ENCODE measurements at places on chromosomes 3 and 15. TPM values are rescaled to one million over a fixed set of nuclear protein-coding genes. Genes with fewer than 3 reads are reported as not detected.

GRCh38 chr3:42661593-42662022, 8.1 kb downstream of the ZBTB47 start:
- no peak overlapping the region for H3K4me3 ChIP-seq
- H3K4me1 ChIP-seq: no peaks in the 10 kb centered on the region
- H3K27me3 ChIP-seq: no peaks in the 10 kb centered on the region
- DNase-seq: no peak
- H3K36me3 ChIP-seq: peaks cover 3% of the 10 kb centered on the region

- no peaks in the 10 kb centered on the region for H3K27me3 ChIP-seq
- no peak overlapping the region for H3K27ac ChIP-seq
- no peak for DNase-seq
- H3K36me3 ChIP-seq: no peaks in the 10 kb centered on the region
- no peaks in the 10 kb centered on the region for H3K4me1 ChIP-seq
Observed at GRCh38 chr3:39292961-39293360, 13.1 kb upstream of the CX3CR1 start.

- H3K27me3 ChIP-seq: no peaks in the 10 kb centered on the region
- H3K36me3 ChIP-seq: no peaks in the 10 kb centered on the region
- no peak for DNase-seq
- H3K27ac ChIP-seq: no peak overlapping the region
Observed at GRCh38 chr3:8210882-8211341, 290.7 kb upstream of the LMCD1 start.

- H3K36me3 ChIP-seq: no peaks in the 10 kb centered on the region
- no peak overlapping the region for H3K27ac ChIP-seq
- H3K4me3 ChIP-seq: no peak overlapping the region
- H3K4me1 ChIP-seq: no peaks in the 10 kb centered on the region
- H3K27me3 ChIP-seq: no peaks in the 10 kb centered on the region
- no peak for DNase-seq
Observed at GRCh38 chr3:79255702-79256101, 512.1 kb downstream of the ROBO1 start.

DNA sequence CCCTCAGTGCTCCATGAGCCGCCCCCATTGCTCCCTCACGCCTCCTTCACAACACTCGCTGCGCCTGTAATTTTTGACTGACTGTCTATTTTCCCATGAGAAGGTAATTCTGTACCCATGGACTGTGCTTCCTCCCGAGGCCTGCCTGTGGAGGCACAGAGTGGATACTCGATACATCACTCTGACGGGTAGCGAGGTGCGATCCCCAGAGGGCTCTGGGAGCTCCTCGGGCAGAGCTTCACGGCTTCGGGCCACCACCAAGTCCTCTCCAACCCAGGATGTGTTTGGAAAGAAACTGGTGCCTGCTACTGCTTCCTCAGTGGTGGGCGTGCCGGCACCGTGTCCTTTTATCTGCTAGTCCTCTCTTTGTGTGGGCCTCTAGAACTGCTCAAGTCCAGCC, 108.6 kb upstream of the DLG1 start:
- H3K27me3 ChIP-seq: no peaks in the 10 kb centered on the region
- H3K36me3 ChIP-seq: no peaks in the 10 kb centered on the region
- no peaks in the 10 kb centered on the region for H3K4me1 ChIP-seq
- H3K27ac ChIP-seq: no peak overlapping the region
- H3K4me3 ChIP-seq: no peak overlapping the region
- no peak for DNase-seq

DNA sequence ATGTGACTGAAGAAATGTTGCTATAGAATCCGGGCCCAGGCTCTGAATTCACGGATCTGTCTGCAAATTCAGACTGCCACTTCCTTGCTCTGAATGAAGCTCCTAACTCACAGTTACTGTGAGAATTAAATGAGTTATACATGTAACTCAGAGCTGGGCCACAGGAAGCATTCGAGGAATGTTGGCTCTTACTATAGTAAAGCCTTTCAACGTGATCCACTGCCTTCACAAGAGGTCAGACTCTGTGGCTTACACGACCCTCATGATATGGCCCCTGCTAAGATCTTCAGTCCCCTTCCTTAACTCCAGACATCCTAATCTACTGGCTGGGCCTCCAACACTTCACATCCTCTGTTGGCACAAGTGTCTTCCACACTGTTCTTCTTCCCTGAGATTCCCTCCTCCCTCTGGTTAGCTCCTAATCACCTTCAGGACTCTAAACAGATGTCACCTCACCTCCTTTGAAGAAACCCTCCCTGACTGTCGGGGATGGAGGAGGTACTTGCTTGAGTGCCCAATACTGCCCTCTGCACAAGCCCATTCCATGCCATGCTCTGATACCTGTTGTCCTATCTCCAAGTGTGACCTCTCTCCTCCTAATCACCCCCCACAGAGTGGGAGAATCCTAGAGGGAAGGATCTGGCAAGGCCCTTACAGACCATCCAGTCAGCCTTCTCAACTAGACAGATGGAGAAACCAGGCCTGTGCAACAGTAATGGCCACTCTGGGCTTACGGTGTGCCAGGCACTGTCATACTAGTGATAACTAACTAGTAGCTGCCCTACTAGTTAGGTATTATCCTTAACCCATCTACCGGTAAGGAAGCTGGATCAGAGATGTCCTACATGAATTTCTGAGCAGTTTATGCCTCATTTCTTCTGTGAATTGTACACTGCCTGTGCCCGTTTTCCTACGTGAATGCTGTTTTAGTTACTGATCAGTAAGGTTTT, 1.3 kb downstream of the ACTR8 start:
- DNase-seq: no peak
- no peaks in the 10 kb centered on the region for H3K27me3 ChIP-seq
- peak overlapping the region; percentile 77 for H3K4me3 ChIP-seq
- no peak overlapping the region for H3K27ac ChIP-seq
- H3K4me1 ChIP-seq: peaks cover 5% of the 10 kb centered on the region
- peaks cover 32% of the 10 kb centered on the region for H3K36me3 ChIP-seq

Gene FSIP1
- 0.70 TPM for total RNA-seq

DNA sequence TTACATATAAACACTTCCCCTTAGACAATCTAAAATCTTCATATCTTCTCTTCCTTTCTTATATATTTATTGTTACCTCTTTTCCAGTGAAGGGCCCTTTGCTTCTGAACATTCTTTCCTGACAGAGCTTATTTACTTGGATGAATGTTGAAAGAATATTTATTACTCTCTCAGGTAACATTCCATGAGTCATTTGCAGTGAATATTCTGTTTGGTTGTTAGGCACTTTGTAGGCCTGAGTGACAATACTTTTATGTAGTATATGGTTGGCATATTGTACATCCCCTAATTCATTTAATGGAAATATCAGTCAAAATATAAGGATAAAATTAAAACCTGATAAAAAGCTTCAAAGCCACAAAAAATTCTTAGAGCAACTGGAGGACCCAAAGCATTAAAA, 260.9 kb upstream of the KCNMB2 start:
- no peak overlapping the region for H3K4me3 ChIP-seq
- no peaks in the 10 kb centered on the region for H3K36me3 ChIP-seq
- no peaks in the 10 kb centered on the region for H3K4me1 ChIP-seq
- H3K27ac ChIP-seq: no peak overlapping the region

Gene LINS1
- 17.3 TPM for total RNA-seq

GRCh38 chr3:71389911-71390573, 193.5 kb downstream of the FOXP1 start:
- H3K27ac ChIP-seq: no peak overlapping the region
- H3K4me1 ChIP-seq: peaks cover 8% of the 10 kb centered on the region
- no peaks in the 10 kb centered on the region for H3K27me3 ChIP-seq
- no peak overlapping the region for H3K4me3 ChIP-seq

Gene CFAP92
- 0.26 TPM for total RNA-seq

Gene ZNF501
- total RNA-seq: 4.2 TPM

DNA sequence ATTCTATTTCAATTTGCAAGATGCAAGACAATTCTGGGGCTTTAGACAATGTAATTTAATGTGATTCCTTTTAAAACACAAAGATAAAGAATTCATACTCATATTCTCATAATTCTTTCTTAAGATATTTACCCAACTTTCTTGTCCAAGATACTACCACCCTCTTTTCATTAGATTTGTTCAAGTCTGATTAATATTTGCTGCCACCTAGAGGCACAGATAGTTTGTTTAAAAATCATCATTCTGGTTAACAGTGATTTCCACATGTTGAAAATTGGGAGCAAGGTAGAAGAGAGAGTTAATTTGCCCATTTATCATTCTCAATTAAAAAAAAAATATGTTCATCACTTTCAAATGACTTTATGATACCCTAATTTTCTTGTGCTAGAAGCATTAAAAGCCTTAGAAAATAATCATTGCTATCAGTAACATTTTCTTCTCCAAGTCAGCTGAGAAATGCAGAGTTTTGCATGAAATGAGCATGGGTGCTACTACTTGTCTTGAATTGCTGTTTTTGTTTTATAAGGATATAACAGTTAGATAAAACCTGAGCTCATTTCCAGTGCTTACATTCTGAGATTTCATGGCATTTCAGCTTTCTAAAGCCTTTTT, 11.6 kb downstream of the TAMM41 start:
- H3K36me3 ChIP-seq: peaks cover 43% of the 10 kb centered on the region
- no peaks in the 10 kb centered on the region for H3K27me3 ChIP-seq
- peak; percentile 49 for DNase-seq
- no peaks in the 10 kb centered on the region for H3K4me1 ChIP-seq
- no peak overlapping the region for H3K27ac ChIP-seq
- H3K4me3 ChIP-seq: no peak overlapping the region

DNA sequence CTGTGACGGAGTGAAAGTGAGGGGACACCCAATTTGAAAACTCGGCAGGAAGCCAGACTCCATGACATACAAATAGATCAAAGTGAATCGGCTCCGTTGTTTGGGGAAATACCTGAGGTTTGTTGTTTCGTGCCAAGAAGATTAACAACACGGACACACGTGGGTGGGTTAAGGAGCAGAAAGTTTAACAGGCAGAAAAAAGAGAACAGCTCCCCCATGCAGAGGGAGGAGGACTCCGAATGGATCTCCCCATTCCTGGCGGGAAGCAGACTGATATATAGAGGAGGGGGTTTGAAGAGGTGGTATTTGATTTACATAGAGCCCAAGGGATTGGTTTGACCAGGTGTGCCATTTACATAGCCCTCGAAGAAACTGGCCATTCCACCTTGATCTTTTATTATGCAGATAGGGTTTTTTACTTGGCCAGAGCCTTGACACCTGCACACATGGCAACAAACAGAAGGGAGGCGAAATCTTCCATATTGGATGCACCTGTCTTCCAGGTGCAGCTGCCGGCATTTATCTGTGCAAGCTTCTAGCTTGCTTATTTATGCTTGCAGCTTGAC, 4.8 kb upstream of the SACM1L start:
- no peaks in the 10 kb centered on the region for H3K4me1 ChIP-seq
- no peaks in the 10 kb centered on the region for H3K36me3 ChIP-seq
- no peaks in the 10 kb centered on the region for H3K27me3 ChIP-seq
- no peak overlapping the region for H3K4me3 ChIP-seq
- no peak overlapping the region for H3K27ac ChIP-seq
- no peak for DNase-seq

Gene THRB
- total RNA-seq: 0.22 TPM

DNA sequence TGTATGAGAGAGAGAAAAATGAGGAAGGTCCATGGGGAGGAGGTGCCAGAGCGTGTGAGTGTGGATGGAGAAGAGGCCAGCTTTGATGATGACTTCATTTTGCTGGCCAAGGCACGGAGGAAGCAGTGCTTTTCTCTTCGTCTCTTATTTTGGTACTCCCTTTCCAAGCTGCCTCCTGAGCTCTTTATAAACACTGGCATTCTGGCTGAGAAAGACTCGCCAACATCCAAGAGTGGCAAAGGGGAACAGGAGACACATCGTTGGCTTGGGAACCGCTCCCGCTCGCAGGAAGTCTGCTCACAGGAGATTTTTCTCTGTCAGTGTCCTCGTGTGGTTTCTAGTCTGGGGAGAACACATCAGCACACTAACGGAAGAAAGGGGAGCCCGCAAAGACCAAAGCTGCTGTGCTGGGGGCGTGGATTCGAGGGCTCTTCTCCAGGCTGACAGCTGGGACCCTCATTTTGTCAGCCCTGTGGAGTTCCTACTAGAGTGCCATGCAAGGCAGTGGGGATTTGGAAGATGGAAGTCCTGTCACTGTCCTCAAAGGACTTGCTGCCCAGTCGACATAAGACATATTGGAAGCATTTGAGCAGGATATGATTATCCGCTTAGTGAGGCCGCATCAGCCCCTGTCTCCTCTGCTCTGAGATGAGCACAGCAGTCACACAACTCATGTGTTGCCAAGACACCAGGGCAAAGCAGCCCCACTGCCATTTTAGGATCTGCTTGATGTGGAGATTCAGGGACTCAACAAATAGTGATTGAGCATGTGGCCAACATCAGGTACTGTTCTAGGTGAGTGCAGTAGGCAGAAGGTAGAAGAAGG, 8.0 kb upstream of the SEMA4B start:
- no peak overlapping the region for H3K27ac ChIP-seq
- H3K27me3 ChIP-seq: no peaks in the 10 kb centered on the region
- DNase-seq: no peak
- no peaks in the 10 kb centered on the region for H3K36me3 ChIP-seq
- H3K4me1 ChIP-seq: peaks cover 13% of the 10 kb centered on the region
- no peak overlapping the region for H3K4me3 ChIP-seq

- no peaks in the 10 kb centered on the region for H3K4me1 ChIP-seq
- no peak overlapping the region for H3K4me3 ChIP-seq
- no peaks in the 10 kb centered on the region for H3K27me3 ChIP-seq
Observed at GRCh38 chr3:101803173-101803782, 24.3 kb downstream of the NXPE3 start.

GRCh38 chr3:197104738-197105137, 75.1 kb upstream of the MELTF start:
- no peak overlapping the region for H3K4me3 ChIP-seq
- H3K4me1 ChIP-seq: no peaks in the 10 kb centered on the region
- DNase-seq: no peak
- no peaks in the 10 kb centered on the region for H3K27me3 ChIP-seq
- peaks cover 9% of the 10 kb centered on the region for H3K36me3 ChIP-seq

Gene LYSMD2
- total RNA-seq: 2.9 TPM

GRCh38 chr3:122555275-122556071, 8.6 kb downstream of the PARP9 start:
- H3K27me3 ChIP-seq: no peaks in the 10 kb centered on the region
- no peak overlapping the region for H3K4me3 ChIP-seq
- no peak overlapping the region for H3K27ac ChIP-seq
- H3K36me3 ChIP-seq: no peaks in the 10 kb centered on the region
- peaks cover 14% of the 10 kb centered on the region for H3K4me1 ChIP-seq

DNA sequence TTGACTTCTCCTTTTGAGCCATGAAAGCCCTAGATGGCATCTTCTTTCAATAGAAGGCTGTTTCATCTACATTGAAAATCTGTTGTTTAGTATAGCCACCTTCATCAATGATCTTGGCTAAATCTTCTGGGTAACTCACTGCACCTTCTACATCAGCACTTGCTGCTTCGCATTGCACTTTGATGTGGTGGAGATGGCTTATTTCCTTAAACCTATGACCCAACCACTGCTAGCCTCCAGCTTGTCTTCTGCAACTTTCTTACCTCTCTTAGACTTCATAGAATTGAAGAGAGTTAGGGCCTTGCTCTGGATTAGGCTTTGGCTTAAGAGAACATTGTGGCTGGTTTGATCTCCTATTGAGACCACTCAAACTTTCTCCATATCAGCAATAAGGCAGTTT, 189.8 kb downstream of the PLCL2 start:
- H3K27ac ChIP-seq: no peak overlapping the region
- no peaks in the 10 kb centered on the region for H3K27me3 ChIP-seq
- H3K4me1 ChIP-seq: peaks cover 8% of the 10 kb centered on the region
